Activated naive CD4-positive, alpha-beta T cell (primary cell): ENCODE measurements at places on chromosomes 6 and 20.

DNA sequence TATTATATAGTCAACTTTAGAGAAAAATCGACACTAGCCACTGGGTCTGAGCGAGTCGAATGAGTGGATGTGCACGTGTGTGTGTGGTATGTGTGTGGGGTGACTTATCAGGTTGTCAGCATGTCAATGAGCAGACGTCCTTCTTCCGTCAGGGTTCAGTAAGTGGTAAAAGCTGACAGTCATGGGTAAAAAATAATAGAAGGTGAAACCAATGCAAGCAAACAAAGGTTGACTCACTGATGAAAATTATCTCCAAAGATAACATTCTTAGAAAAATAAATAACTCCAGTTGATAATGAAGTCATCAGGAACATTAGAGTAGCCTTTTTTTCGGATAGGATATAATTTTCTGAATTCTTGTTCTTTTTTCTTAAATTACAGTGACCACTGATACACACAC, 243.8 kb upstream of the FOXQ1 start:
- no peak for DNase-seq

DNA sequence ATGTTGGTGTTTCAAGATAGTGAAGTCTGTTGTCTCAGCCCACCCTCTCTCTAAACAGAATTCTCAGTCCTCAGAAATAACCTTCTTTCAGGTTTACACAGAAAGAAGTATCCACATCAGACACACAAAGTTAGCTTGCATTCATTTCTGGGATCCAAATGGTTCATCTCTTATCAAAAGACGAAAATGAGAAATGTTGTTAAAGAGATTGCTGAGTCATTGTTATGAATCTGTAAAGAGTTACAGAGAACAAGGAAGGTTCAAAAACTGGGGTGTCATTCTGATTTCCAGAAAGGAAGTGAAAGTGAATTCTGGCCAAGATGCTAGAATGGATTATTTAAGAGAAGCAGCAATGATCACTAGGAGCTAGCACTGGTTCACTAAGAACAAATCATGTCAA, 90.5 kb upstream of the ATXN1 start:
- DNase-seq = no peak

DNA sequence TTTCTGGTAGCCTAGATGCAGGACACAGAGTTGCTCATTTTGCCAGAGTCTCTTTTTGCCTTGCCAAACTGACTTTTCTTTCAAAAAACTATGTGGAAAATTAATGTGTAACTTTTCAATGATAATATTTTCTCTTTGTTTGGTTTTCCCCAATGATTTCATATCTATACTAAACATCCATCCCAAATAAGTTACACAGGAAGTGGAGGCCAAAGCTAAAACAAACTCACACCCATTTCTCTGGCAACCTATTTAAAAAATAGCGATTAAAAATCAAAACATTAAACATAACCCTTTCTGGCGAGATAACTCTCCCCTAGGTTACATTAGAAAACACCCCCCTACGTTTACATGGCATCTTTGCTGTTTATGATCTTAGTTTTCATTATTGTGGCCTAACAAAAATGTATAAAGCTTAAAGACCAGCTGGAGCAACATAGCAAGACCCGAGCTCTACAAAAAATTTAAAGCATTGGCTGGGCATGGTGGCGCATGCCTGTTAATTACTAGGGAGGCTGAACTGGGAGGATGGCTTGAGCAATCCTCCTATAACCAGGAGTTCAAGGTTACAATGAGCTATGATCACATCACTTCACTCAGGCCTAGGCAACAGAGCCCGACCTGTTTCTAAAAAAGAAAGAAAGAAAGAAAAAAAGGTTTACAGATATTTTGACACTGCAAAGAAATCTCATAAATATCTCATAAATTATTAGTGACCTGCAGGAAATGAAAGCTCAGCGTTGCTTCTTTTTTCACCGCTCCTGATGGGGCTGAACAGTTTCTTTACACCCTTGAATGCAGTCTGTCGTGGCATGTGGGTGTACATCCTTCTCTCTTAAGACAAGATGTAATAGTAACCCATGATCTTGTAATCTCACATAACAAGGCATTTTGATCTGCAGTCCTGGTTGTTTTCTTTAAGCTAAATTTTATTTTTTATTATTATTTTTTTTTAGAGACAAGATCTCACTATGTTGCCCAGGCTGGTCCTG, 32.8 kb upstream of the CEP85L start:
- DNase-seq = no peak

DNA sequence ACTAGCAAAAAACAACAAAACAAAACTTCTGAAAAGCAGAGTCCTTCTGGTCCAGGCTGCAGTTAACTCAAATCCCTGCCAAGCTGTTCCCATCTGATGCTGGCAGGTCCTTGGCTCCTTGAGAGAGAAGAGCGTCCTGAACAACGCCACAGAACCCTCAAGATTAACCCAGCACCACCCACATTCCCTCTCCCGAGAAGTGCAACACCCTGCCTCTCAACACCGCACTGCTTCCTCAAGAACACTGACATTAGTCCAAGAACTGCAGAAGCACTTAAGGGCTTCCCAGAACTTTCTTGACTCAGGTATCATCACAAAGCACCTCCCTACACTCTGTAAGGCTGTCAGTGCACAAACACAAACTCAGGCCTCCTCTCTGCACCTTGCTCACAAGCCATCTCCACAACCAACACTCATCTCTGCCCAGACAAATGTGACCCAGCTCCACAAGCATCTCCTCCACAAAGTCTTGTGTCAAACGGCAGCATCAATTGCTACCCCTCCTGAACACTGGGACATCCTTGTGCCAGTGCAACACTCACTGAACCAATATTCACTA, 7.5 kb downstream of the MRPL14 start:
- DNase-seq = no peak

DNA sequence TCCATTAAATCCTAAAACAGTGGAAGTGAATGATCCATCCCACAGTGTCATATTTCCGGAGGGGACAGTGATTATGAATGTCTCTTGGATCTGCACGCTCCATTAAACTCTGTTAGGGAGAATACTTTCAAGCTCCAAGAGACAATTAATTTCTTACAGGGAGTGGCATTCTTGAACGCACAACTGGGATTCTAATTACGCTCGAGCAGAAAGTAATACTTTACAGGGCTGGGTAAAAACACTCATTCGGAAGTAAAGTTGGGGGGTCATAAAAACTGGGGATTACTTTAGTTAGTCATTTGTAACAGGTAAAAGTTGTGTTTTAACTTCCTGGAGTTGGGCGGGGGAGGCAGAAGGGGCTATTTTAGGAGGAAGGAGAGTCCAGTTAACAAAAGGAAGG, 151.8 kb downstream of the ZFP64 start:
- no peak for DNase-seq

DNA sequence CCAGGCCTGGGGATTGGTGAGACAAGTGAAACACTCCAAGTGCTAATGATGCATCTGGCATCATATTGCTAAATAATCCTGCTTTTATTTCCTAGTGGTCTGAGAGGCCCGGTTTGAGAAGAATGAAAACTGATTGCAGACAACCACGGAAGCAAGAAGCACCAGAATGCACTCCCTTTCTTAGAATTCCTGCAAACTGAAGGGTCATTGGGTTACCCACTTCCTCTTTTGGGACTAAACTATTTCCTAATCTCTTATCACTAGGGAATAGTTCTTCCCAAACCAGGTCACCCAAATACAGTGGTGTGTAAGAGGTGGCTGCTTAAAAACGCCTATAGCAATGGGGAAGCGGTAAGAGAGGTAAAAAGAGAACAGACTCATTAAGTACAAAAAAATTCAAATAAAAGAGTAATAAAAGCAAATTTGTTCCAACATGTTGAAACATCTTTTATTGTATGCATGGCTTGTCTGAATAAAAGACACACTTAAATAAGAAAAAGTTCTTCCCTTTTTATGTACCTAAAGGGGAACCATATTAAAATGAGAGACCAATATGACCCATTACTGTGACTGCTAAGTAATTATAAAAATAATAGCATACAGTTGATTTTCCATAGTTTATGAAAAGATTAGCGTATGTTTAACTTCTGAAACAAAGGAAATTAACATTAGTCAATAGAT, 125.8 kb downstream of the MYB start:
- DNase-seq = no peak

DNA sequence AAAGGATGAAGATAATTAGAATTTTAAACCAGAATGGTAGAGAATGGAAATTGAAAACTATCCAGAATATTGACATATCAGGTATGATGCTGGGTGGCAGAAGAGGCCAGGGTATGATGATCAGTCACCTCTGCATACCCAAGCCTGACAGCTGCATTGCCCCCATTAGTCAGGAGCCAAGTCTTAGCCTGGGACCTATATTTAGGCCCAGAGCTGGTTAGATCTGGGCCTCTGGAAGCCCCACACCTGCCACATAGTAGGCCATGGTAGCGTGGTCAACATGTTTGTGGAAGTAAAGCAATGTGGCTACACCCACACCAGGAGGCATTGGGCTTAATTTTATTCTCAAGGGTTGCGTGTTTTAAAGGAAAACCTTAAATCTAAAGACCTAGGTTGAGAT, 32.1 kb upstream of the CALHM6 start:
- no peak for DNase-seq

DNA sequence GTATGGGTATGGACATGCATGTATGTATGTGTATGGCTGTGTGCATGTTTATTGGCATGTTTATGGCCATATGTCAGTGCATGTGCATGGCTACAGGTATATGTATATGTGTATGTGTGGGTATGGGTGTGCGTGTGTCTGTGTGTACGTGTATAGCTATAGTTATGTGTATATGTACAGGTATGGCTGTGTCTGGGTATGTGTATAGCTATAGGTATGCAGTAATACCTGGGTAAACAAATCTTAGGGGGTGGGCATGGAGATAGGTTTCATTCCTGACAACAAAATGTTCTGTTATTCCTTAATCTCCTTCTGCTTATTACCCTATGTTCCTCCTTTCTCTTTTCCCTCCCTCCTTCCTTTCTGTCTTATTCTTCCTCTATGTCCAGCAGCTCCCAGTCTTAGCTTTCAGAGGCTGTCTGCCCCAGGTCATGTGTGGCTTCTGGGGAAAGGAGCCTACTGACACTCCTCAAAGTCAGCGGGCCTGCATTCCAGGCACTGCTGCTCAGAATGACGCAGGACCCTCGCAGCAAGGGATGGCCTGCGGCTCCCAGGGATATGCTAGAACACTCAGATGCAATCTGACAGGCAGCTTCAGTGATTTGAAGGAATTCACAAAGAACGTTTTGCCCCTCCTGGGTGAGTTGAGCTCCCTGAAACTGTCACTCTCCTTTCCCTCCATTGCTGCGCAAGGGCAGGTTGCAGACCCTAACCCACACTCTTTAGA, 139.3 kb upstream of the PHACTR1 start:
- DNase-seq = no peak

GRCh38 chr20:61901392-61902220, 164.1 kb downstream of the TAF4 start:
- DNase-seq = no peak

DNA sequence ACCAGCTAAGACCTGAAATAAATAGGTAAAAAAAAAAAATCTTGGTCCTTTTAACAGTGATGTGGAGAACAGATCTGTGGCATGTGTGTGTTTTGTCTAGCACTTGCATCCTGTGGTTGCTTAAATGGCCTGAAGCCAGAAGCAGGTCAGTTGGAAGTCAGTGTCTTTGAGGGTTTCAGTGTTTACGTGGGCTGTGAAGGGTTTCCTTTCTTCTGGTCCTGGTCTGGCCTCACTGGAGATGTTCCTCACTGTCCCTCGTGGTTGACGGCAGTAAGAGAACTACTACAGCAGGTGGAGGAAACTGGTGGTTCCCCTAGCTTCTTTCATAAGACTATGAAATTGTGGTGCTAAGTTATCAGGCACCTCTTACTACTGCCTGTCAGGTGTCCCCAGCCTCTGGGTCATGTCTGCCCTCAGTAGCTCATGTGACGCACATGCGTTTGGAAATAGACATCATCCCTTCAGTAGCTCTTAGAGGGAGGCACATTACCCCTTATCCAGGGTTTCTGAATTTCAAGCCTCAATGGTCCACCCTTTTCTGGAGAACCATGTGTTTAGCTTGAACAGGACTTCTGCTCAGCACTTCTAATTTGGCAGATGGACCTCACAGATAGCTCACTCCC, 59.4 kb upstream of the SCP2D1 start:
- no peak for DNase-seq

DNA sequence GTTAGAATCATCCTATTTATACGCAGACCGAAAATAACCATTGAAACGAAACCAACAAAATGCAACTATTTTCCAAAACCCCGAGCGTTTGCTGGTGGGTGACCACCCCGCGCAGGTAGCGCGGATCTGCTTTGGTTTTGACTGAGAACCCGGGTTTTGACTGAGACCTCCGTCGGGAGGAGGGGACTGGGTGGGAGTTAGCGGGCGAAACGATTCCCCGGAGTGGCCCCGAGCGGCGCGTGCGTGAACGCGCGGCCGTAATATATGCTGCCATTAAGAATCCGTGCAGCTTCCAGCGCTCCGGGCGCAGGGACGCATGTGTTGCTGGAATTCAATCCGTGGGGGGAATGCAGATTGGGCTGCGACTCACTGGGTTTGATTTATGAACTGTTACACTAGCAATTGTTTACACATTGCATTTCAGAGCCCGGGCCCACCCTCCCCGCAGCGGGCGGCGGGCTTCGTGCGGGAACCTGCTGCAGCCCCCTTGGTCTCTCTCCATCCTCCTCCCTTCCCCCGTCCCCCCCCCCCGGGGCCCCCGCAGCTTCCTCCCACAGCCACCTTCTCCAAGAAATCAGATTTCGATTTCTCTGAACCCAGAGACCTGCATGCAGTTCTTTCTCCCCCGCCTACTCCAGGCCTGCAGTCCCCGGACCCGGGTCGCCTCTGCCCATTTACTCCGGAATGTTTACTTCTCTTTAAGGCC, 9.9 kb downstream of the NRN1 start:
- DNase-seq = no peak

GRCh38 chr20:51631011-51631950, 88.8 kb upstream of the NFATC2 start:
- DNase-seq = no peak

- DNase-seq = no peak
Observed at GRCh38 chr6:20202324-20202658, 10.0 kb downstream of the MBOAT1 start.

DNA sequence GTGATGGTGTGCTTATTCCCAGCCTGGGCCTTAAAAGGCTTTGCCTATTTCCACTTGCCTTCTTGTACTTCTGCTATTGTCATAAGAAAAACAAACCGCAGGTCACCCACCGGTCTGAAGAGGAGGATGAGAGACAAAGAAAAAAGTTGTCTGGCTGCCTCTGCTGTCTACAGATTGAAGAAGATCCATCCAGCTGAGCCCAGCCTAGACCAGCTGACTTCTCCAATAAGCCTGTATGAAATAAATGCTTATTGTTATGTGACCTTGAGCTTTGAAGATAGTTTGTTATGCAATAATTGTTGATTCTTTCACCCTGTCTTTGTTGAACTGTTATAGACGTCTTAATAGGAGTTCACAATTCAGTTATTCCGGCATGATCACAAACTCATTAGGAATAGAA, 223.8 kb upstream of the PRSS16 start:
- DNase-seq = no peak

DNA sequence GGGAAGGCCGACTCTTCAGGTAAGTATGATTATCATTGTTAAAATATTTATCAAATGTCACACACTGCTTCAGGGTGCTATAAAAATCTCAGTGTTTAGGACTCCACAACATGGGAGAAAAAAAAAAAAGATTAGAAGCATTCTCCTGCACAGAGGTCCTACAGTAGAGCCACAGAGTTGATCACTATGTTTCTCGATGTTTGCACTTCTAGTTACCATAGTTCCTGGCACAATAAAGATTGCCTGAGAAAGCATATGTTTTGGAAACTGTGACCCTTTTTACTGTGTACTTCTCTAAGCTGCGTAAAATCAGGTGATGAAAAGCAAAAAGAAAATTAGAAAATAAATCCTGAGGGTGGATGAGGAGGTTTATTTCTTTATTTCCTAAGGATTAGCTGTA, 269.9 kb upstream of the SYNCRIP start:
- no peak for DNase-seq
